ENCODE measurements at places on chromosomes 12 and 14.
A peak's percentile ranks its signal among the peaks of the same experiment; 100 is the strongest.

- DNase-seq: no peak
These were observed 884.3 kb downstream of the GALC start for GRCh38 chr14:87108726-87109125.

DNA sequence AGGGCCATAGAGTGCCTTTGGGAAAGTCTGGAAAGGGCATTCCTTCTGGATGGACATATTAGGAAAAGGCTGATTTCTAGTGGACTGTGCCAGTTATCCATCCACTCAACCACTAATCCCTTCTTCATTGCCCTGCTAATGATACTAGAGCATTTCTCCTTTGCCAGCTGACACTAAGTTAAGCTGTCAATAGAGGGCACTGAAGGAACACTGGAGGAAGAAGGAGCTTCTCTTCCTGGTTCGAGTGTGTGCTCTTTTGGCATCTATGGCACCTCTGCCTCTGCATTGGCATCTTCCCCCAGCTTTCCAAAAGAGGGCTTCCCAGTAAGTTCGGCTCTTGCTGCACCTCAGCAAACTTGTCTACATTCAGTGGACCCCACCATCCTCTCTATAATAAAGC is 165.4 kb downstream of the DERA start:
- no peak for DNase-seq

DNA sequence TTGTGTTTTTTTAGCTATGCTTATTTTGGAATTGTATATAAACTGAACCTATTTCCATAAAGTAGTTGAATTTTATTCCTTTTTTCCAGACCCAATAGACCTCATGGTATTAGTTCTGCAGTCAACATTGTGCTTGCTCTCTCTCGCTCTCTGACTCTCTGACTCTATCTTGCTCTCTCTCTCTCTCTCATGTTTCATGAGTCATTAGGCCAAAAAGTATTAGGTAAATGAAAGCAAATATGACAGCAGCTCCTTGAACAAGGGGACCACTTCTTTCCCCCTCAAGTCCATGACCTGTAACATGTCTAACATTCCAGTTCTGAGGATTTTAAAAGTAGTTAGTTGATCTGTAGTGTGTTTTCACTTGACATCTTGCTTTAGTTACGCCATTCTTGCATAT is 14.0 kb upstream of the C12orf71 start:
- DNase-seq: no peak

DNA sequence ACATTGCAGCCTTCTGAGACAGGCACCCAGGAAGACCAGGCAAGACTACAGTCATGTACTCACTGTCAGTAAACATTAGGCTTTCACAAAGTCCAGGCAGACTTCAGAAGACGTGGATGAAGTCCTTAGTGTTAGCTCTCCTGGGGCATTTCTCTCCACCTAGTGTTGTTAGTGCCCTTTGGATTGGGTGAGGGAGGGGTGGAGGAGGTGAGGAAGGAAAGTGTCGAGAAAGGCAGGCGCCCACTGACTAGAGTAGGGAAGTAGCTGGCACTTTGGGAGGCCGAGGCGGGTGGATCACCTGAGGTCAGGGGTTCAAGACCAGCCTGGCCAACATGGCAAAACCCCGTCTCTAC is 20.2 kb downstream of the TMEM229B start:
- DNase-seq: no peak

- no peak for DNase-seq
These were observed 42.2 kb downstream of the TMEM117 start for GRCh38 chr12:43878050-43878449.

GRCh38 chr12:114167431-114167830 is 201.3 kb upstream of the RBM19 start:
- no peak for DNase-seq

GRCh38 chr12:110850762-110851161 is 4.0 kb downstream of the CCDC63 start:
- no peak for DNase-seq

- peak; percentile 3 for DNase-seq
These were observed 39.0 kb downstream of the SLCO1B1 start for GRCh38 chr12:21169878-21170472.

All from effector CD4-positive, alpha-beta T cell (primary cell).